ENCODE measurements at places on chromosomes 12 and 14. TPM values are rescaled to one million over a fixed set of nuclear protein-coding genes. Genes with fewer than 3 reads are reported as not detected.

The NANOG gene
- 330 TPM for total RNA-seq

The LMO3 gene
- 22.2 TPM for total RNA-seq

The CD163L1 gene
- 0.32 TPM for total RNA-seq

The PLEKHG7 gene
- total RNA-seq = not detected

The RASSF8 gene
- 40.2 TPM for total RNA-seq

The DNAL1 gene
- 15.6 TPM for total RNA-seq

The ATP2A2 gene
- 216 TPM for total RNA-seq

The PLEKHG3 gene
- total RNA-seq = 75.3 TPM

The USP44 gene
- 120 TPM for total RNA-seq

The OASL gene
- total RNA-seq = 0.28 TPM

The TAS2R43 gene
- 0.53 TPM for total RNA-seq

The TMEM132D gene
- total RNA-seq = 0.99 TPM

The SERPINA10 gene
- total RNA-seq = not detected

The CIT gene
- 61.6 TPM for total RNA-seq

The ALDH1L2 gene
- total RNA-seq = 3.5 TPM

The AMN gene
- 2.8 TPM for total RNA-seq

The ANAPC7 gene
- 93.4 TPM for total RNA-seq

The ESYT1 gene
- total RNA-seq = 80.8 TPM

The DIO2 gene
- 0.04 TPM for total RNA-seq

The FAIM2 gene
- total RNA-seq = 0.18 TPM

The CLEC4C gene
- 0.50 TPM for total RNA-seq

The CISTR gene
- 0.81 TPM for total RNA-seq

The CLEC9A gene
- total RNA-seq = not detected

The CFL2 gene
- total RNA-seq = 20.1 TPM

The GPR84 gene
- total RNA-seq = not detected

The LRP6 gene
- 72.8 TPM for total RNA-seq

The MMP19 gene
- 1.6 TPM for total RNA-seq

The PPP4R4 gene
- 8.1 TPM for total RNA-seq

The CPNE6 gene
- not detected for total RNA-seq

The ATXN3 gene
- total RNA-seq = 33.1 TPM

The MYF5 gene
- total RNA-seq = not detected

The COX8C gene
- not detected for total RNA-seq

The SMCO2 gene
- total RNA-seq = 0.32 TPM

The P2RX7 gene
- total RNA-seq = 0.55 TPM

The GPR162 gene
- 8.2 TPM for total RNA-seq

The SERPINA5 gene
- total RNA-seq = 2.2 TPM

The TAS2R50 gene
- total RNA-seq = 0.25 TPM

The KLRK1 gene
- 0.15 TPM for total RNA-seq

The DEPDC4 gene
- 5.5 TPM for total RNA-seq

The PKP2 gene
- 21.7 TPM for total RNA-seq

The NXPH4 gene
- 4.9 TPM for total RNA-seq

The HOXC10 gene
- not detected for total RNA-seq

The OAS2 gene
- 0.28 TPM for total RNA-seq

The TAS2R7 gene
- not detected for total RNA-seq

Measured in WTC11 (cell line).